Stimulated activated CD8-positive, alpha-beta memory T cell treated with anti-CD3 and anti-CD28 coated beads, Interleukin-7, amount 100 ng/mL, for 48 hours (primary cell): ENCODE measurements at places on chromosomes 16 and 17.

DNA sequence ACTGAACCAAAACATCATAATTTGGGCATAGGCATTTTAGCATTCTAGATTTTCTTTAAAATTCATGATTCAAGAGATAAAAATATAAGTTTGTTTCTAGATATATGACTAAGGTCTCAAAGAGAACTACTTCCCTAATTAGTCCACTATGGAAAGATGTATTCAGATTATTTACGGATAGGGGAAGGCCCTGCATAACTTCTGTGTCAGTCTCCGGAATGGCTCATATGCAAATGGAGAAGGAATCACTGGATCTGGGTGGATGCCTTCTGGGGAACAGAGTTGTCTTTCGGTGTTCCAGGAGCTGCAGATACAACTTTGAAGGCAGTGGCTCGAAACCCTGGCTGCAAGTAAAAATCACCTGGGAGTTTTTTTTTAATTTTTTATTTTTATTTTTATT, 17.1 kb upstream of the WFIKKN2 start:
- DNase-seq: no peak

GRCh38 chr16:69490707-69491324, 66.4 kb downstream of the CYB5B start:
- DNase-seq: no peak

GRCh38 chr17:67615011-67615561, 102.7 kb upstream of the NOL11 start:
- no peak for DNase-seq

GRCh38 chr16:732936-733335, 6.0 kb downstream of the HAGHL start:
- no peak for DNase-seq

GRCh38 chr16:17196526-17196925, 274.2 kb downstream of the XYLT1 start:
- DNase-seq: no peak

- DNase-seq: no peak
Measured at GRCh38 chr17:80919331-80920311, 72.0 kb upstream of the CHMP6 start.

DNA sequence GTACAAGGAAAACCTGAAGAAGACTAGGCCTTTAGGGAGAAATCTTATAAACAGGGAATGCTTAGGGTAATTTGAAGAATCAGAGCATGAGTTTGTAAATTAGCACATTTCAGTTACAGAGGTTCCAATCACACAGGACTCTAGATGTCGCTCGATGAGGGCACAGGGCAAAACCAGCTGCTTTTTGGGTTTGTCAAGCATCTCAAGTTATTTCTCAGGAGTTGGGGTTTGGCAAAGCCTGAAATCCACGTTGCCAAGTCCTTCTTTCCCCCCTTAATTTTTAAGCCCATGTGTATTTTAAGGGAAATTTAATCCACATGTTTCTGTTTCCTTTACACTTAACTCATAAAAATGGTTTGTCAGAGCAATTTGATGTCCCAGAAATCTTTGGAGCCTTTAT, 146.9 kb downstream of the ANKFN1 start:
- no peak for DNase-seq

- DNase-seq: no peak
Measured at GRCh38 chr17:17675925-17676534, 5.2 kb upstream of the RAI1 start.

GRCh38 chr17:418421-418751, 65.8 kb upstream of the RPH3AL start:
- no peak for DNase-seq

GRCh38 chr16:50273888-50274325, 7.6 kb downstream of the ADCY7 start:
- DNase-seq: no peak

GRCh38 chr16:84237994-84238750, 1.6 kb downstream of the KCNG4 start:
- DNase-seq: no peak

- no peak for DNase-seq
Measured at GRCh38 chr16:27980076-27980775, 83.3 kb downstream of the GSG1L start.

- DNase-seq: no peak
Measured at GRCh38 chr17:2721603-2722002, 10.0 kb upstream of the CLUH start.

DNA sequence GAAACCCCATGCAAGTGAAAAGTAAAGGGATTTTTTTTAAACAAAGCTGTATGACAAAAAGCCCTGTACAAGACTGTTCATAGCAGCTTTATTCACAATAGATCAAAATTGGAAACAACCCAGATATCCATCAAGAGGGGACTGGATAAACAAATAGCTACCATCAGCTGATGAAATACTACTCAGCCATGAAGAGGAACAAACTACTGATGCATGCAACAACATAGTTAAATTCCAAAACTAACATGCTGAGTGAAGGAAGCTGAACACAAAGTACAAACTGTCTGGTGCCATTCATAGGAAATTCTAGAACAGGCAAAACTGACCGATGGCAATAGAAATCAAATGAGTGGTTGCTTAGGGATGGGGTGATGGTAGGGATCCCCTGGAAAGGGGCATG, 15.1 kb downstream of the FOXJ1 start:
- DNase-seq: no peak

DNA sequence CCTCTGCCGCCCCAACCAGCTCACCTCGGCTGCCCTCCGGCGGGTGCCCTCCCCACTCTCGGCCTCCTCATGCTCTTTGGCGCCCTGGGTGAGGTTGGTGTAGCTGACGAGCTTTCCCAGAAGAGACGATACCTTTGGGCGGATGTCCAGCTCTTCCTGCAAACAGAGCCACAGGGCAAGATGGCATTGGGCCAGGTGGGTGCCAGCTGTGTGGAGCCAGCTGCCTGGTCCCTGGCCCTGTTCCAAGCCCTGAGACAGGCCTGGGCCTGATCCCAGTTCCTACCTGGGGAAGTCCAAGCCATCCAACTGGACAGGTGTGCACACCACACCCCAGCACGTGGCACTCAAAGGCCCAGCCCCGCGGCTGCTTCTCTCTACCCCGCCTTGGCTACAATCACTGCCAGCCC, 6.9 kb downstream of the SLC12A4 start:
- no peak for DNase-seq

DNA sequence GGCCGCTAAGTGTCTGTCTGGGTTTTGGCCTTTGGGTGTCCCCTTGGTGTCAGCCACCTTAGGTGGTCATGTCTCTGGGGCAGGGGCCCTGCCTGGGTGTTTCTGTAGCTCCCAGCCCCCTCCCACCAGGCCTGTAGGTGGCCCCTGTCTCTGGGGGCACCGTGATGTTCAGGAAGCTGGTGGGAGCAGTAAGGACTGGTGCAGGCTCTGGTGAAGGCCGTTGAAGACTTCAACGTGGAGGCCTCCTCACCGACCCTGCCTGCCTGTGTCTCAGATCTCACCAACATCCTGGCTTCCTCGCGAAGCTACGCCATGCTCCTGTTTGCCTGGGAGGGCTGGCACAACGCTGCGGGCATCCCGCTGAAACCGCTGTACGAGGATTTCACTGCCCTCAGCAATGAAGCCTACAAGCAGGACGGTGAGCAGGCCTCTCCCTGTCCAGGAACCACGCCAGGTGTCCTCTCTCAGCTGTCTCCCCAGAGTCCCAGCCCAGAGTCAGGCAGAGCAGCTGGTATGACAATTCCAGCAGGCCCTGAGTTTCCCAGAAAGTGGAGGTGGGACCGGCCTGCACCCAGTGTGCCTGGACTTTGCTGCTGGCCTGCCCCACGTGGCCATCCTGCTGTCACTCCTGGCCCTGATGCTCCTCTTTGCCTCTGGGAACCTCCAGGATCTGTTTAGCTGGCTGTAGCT, 2.8 kb downstream of the ACE start:
- no peak for DNase-seq

DNA sequence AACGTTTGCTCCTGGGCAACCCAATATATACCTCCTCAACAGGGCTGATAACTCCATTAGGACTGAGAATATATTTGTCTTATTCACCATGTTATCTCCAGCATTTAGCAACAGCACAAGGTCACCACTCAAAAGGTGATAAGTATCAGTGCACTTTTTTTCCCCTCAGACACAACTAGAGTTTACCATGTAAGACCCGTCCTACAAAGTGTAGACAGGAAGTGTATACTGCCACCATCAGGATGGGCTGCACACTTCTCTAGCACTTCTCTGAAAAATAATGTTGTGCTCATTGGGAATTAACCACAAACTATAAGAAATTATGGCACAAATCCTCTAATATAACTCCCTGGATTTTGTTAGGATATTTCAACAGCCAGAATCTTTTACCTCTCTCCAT, 5.7 kb upstream of the VAT1L start:
- no peak for DNase-seq

- no peak for DNase-seq
Measured at GRCh38 chr17:73128496-73128895, 36.0 kb upstream of the SLC39A11 start.

- no peak for DNase-seq
Measured at GRCh38 chr16:4293181-4293716, 20.4 kb upstream of the TFAP4 start.

- no peak for DNase-seq
Measured at GRCh38 chr17:65537845-65538674, 23.4 kb downstream of the AXIN2 start.
